ENCODE measurements at places on chromosomes 1 and 21.

GRCh38 chr1:202018468-202019234 is 8.3 kb downstream of the ELF3 start:
- DNase-seq, result no peak

GRCh38 chr1:110258734-110259133 is 48.6 kb downstream of the KCNC4 start:
- no peak for DNase-seq

GRCh38 chr1:21636029-21636428 is 33.1 kb downstream of the RAP1GAP start:
- no peak for DNase-seq

DNA sequence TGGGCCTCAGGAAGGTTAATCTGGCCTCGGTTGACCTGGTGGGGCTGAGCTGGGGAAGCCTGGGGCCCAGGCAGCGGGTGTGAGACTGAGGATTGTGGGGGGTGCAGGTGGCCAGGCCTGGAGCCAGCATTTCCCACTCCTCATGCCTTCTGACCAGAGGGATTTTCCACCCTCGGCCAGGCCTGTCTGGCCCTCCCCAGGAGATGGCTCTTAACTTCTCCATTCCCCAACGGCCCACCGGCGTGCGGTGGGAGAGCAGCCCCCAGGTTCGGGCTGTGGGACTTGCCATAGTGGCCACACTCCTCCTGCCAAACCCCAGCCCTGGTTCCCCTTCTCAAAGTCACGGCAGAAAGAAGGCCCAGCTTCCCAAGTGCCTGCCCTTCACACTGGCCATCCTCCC is 126.5 kb upstream of the RUNX3 start:
- DNase-seq, result no peak

DNA sequence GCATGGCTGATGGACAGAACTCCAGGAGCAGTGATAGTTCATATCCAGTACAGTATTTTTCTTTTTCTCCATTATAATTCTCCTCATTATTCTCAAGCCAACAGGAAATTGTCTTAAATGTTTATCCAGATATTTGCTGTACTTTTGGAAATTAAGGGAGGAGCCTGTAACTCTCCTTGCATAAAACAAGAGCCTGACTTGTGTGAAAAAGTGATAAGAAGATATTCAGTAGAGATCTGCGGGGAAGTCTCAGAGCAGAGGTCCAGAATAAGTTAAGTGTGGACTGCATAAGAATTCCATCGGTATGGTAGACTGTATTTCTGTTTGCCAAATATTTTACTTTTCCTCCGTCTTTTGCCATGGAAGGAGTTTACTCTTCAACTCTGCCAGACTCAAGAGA is 70.2 kb downstream of the BACH1 start:
- DNase-seq, result no peak

DNA sequence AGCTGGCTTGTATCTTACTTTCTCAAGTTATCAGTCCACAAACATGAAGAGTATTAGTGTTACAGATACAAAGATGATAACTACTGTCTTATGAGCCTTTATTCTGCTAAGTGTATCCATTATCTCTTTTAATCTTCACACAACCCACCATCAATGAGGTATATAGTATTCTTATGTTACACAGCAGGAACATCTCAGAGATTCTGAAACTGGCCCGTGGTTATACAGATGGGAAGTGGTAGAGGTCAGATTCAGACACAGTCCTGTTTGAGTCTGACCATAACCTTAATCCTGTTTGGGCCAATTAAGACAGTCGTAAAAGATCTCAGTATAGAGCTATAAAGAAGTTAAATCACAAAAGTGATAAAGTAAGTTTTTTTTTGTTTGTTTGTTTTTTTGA is 5.1 kb upstream of the TMEM269 start:
- DNase-seq, result no peak
